ENCODE measurements at places on chromosomes 4 and X.

DNA sequence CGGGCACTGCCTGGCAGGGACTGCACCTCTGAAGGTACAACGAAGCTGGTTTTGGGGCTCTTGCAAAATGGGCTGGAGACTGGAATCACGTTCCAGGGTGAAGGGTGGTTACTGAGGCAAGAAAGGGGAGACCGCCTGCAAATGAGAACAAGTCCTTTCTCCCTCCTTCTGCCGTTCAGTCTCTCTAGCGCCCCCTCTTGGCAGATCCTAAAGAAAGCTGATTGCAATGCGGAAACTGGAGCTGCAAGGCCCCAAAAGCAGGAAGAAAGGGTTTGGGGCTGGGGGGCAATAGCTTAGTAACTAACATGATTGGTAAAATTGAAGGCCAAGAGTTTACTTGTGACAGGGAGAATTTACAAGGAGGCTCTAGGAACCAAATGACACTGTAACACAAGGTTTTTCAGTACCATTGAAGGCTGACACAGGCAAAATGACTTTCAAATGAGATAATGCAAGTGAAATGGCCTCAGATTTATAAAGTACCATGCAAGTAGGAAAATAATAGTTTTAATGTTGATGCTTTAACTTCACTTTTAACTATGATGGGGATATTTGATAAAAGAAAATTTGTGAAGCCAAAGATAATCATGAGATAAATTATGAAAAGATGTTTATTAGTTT lies 222.7 kb upstream of the HAND2 start:
- no peak for DNase-seq

DNA sequence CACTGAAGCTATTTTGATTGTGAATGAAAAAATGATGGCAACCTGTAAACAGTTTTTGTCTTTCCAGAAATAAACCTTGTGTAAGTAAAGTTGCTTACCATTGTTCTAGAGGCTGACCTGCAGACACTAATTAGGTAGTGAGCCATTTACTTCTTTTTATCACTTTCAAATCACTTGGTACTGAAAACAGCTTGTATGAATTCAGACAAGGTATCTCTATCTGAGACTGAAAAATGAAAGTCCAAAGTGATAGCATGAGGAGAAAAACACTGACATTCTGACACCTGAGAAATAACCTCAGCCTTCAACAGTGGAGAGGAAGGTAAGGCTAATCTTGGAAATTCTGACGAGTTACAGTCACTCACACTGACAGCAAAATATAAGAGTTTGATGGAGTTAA lies 238.8 kb downstream of the GPC3 start:
- DNase-seq = no peak

GRCh38 chr4:74063859-74064258 lies 25.4 kb upstream of the CXCL3 start:
- no peak for DNase-seq

GRCh38 chr4:165095291-165095690 lies 17.4 kb downstream of the TMEM192 start:
- no peak for DNase-seq

DNA sequence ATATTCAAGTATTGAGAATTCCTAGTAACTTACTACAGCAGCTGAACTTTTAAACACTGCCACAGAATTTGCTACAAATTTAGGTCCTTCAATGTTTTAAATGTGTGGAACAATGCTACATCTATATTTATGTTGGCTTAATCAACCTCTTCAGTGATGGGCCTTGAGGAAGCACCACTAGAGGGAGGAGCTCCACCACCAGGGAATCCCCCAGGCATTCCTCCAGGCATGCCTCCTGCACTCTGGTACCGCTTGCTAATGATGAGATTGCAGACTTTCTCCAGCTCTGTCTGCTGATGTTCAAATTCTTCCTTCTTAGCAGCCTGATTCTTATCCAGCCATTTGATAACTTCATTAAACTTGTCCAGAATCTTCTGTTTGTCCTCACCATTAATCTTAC lies 190.8 kb downstream of the HTR2C start:
- no peak for DNase-seq

DNA sequence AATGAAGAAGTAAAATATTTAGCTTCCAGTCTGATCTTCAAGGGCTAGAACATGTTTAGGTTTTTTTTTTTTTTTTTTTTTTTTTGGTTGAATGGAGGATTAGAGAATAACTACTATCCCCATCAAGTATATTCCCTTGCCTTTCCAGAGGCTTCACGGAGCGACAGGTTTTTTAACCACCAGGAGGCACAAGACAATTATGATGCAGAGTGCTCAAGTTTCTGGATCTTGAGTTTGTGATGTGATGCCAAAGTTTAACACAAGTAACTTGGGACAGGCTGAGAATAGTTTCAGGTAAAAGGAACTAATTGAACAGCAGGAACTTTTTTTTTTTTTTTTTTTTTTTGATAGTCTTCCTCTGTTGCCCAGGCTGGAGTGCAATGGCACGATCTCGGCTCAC lies 30.3 kb downstream of the CCNI start:
- no peak for DNase-seq

DNA sequence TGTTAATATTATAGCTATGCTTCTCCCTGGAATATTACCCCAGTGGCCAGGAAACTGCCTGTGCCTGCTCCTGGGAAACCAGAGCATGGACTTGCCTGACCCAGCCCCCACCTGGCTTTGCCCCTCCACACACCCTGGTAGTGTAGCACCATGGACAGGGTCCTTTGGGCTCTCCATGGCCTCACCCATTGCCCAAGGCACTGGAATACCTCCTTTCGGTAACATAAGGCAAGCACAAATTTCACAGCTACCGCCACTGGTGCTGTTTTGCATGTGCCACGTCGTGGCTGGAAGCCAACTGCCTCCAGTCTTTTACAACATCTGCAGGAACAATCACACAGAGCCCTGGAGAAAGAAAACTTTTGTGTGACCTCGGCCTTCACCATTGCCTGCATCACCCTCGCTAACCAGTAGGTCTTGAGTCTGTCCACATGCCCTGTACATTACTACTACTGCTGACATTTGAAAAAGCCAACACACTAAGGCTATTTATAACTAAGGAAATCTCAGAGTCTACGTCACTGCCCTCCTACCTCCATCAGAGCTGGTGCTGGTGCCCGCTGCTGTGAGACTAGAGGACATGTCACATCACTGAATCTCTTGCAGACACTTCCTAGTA lies 47.7 kb downstream of the HPGD start:
- no peak for DNase-seq

GRCh38 chr4:38343608-38344007 lies 320.4 kb upstream of the KLF3 start:
- no peak for DNase-seq

GRCh38 chr4:48815483-48815882 lies 15.4 kb upstream of the OCIAD1 start:
- no peak for DNase-seq

GRCh38 chrX:153449368-153450113 lies 3.7 kb upstream of the TREX2 start:
- DNase-seq = no peak

- DNase-seq = no peak
Measured at GRCh38 chr4:136246876-136247275, 1285.4 kb downstream of the PCDH18 start.

- no peak for DNase-seq
Measured at GRCh38 chr4:21226637-21227538, 526.6 kb downstream of the PACRGL start.

DNA sequence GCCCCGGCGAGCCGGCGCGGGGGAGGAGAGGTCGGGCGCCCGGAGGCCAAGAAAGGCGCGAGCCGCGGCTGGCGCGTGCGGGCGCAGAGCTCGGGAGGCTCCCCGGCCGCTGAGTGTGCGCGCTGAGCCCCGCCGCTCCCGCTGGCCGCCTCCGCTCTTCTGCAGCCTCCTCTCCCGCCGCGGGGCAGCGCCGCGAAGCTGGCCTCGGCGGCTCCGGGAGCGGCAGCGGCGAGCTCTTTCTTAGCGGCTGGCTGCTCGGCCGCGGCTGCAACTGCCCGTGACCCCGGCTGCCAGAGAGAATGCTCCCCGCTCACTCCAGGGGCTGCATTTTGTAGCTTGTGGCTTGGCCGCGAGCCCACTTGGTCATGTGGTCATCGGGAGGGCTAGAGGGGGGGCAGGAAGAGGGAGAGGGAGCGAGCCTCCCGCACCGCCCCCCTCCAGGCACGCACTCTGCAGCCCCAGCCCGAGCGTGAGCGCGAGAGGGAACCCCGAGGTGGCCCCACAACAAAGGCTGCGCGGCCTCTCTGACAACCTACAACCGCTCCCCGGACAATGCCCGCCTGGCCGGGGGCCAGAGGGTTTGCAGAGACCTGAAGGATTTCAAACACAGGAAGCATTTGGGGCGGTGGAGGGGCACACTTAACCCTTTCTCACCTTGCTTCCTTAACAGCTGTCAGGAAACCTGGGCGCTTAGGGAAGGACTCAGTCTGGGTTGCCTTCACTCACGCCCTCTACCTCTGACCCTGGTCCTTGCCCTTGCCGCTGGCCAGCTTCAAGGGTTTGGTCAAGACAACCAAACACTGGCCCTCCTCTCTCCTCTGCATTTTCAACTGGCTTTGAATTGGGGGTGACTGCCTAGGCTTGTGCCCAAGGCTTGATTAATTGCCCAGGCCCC lies at the start of gene APLN:
Gene APLN, minus strand, starts transcription at position 305 of the 895 bp plus-strand sequence. CDS start 326 bp downstream, outside the sequence.
- DNase-seq = peak; percentile 80

GRCh38 chr4:112509243-112510141 lies 6.5 kb downstream of the NEUROG2 start:
- DNase-seq = peak; percentile 49

DNA sequence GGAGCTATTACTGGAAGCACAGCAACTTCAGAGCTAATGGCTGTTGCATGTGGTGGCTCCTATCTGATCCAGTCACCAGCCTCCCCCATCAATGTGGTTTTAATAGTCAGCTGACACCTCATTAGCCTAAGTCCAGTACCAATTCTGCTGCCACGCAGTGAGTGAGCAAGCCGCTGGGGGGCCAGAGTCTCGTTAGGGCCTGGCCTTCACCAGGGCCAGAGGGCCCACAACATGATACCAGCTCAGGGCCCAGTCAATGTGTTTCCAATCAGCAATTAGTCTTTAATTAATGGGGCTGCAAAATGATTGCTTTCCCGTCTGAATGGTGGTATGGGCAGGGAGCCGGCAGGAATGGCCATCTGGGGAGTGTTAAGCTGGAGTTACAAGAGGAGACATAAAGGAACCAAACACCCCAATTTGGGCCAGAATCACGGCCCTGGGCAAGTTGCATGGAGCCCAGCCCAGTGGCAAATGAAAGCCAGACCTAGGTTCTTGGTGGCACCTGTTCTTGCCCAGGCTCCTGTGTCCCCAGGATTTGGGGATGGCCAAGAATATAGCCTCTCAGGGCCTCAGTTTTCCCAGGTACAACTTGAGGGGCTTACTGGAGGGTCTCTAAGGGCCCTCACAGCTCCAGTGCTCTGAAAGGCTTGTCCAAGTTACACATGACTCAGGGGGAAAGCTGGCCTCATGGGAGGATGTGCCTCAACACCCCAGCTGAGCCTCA lies 119.2 kb downstream of the EFNB1 start:
- DNase-seq = peak; percentile 76
